ENCODE measurements at places on chromosomes 1 and 21. TPM values are rescaled to one million over a fixed set of nuclear protein-coding genes. Genes with fewer than 3 reads are reported as not detected.

The NTRK1 gene
- 0.09 TPM for total RNA-seq

DNA sequence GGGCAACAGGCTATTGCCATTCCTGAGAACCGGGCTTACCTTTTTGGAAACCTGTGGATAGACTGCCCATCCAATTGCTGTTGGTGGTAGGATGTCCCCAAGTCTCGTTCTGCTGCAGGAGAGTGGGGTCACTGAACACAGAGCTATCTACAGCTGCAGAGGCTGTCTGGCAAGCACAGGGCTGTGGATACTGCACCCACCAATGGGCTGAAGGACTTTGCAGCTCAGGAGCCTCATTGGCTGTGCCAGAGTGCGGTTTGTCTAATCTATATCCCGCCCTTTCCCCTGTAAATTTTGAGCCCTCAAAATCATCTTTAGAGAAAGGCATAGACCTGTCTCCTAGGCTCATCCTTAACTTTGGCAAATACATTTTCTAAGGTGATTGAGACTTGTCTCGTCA, 15.3 kb downstream of the RNF187 start:
- no peak for DNase-seq

GRCh38 chr21:45504021-45504515, 38.2 kb downstream of the SLC19A1 start:
- DNase-seq: no peak

GRCh38 chr1:30048905-30049304, 674.5 kb downstream of the MATN1 start:
- no peak for DNase-seq

The PTCH2 gene
- total RNA-seq: 0.36 TPM

The TINAGL1 gene
- total RNA-seq: 99.8 TPM

DNA sequence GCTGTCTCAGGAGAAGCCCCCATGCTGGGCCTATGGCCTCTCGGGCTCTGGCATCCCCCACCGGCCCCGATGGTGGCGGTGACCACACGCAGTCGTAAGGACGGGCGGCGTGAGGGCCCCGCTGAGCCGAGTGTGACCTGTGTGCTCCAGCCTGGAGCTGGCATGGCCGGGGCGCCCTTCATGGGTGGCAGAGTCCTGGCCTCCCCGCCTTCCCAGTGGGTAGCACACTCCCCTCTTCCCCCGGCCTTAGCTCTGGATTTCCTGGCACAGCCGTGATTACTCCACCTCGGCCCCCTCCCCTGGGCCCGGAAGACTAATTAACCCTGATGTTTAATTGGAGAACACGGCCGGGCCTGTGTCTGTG, 44.6 kb downstream of the SLX9 start:
- DNase-seq: no peak

DNA sequence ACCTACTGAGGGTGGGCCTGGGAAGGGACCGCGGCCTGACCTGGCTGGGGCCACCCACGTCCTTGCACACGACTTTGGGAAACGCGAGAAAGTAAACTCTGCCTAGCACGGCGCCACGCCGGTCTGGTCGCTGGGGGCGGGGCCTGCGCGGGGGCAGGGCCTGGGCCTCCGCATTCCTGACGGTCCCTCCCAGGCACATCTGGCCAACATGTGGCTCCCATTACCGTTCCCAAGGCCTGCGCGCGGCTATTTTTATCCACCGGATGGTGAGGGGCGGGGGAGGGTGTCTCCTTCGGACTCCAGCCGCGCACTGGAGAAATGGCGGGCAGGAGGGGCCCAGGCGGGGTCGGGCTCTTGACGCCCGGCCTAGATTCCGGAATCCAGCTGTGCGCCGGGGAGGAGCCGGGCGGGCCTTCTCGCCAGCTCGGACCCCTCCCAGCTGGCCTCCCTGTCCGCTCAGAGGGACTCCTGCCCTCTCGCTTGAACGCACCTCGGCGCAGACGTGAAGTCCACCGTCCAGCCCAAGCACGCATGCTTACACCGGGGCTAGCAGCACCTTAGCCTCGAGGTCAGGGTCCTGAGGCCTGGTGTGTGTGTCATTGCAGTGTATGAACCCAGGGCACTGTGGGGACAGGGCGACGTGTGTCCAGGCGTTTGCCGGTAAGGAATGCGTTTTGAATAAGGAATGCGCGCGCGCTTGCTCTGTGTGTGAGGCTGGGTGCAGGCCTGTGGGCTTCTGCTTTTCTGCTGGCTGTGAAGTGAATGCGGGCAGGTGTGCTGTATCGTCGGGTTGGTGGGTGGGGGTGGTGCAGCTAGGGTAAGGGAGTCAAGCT, 2.1 kb downstream of the EVA1B start:
- peak; percentile 96 for DNase-seq

- no peak for DNase-seq
Observed at GRCh38 chr21:35014302-35015041, 34.6 kb downstream of the RUNX1 start.

DNA sequence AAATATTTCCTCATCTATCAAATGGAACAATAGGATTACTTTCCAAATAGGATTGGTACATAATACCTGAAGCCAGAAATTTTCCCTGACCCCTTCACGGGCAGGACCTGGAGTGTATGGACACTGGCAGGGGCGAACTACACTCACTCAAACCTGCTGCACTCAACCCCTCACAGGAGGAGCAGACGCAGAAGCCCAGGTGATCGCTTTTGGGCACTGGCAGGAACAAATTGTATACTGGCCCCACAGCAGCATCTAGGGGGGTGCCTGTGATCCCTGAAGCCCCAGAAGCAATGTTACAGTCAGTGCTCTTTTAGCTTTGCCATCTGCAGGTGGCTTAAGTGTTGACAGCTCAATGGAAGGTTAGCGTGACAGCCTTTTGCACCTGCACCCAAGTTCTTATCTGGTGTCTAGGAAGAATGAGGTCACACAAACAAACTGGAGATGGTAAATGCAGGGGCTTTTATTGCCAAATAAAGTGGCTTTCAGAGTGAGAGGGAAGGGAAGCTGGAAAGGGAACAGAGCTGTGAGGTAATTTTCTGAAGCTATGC, 199.2 kb upstream of the NEGR1 start:
- no peak for DNase-seq

DNA sequence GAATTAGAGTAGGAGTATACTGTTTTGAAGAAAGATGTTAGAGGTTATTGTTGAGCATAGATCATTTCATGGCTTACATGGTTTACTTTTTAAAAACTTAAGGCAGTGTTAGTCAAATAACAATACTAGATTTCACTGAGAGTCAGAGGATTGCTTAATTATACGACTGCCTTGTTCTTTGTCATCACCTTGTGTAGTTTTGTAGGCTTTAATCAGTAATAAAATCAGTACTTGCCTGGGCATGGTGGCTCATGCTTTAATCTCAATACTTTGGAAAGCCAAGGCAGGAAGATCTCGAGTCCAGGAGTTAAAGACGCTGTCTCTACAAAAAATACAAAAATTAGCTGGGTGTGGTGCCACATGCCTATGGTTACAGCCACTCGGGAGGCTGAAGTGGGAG, 41.3 kb upstream of the GPR52 start:
- DNase-seq: no peak

The NUDT17 gene
- 8.3 TPM for total RNA-seq

The PLA2G2F gene
- total RNA-seq: not detected

The BNIPL gene
- total RNA-seq: 0.18 TPM

DNA sequence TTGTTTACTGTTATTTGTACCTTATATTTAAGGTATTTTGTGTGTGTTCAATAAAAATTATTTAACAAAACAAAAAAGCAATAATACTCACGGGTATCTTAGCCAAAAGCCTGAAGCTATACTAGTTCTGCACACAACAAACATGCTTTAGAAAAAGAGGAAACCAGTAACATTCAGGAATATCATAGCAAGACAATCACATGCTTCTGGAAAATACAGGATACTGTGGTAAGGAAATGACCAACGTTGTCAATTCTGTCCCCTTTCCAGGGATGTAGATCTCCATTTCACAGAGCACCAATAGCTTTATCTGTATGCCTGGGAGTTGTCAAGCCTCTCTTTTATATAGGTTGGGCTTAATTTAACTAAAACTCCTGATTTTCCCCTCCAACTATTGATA, 288.4 kb downstream of the SMYD3 start:
- no peak for DNase-seq

- no peak for DNase-seq
Observed at GRCh38 chr1:20624709-20625108, 8.5 kb upstream of the PINK1 start.

DNA sequence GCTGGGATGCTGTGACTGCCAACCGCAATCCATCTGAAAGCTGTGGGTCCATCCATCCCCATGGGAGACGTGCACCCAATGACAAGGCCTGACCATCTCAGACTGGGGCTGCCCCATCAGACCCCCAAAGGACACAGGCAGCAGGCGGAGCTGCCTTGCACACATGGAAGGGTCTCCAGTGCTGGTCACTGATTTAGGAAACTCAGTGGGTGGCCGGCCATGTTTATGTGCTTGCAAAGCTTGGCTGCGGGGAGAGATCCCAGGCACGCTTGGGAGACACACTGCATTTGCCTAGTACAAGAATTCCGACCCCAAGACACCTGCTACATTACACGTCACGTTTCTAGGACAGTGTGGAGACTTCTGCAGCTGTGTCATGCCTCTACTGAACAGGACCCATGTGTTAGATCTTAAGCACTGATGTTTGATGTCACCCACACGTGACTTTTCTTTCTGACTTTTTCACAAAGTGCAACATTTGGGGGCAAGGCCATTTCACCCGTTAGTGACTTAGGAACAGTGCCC, 181.4 kb downstream of the CLIC6 start:
- DNase-seq: no peak

GRCh38 chr1:155134322-155134721, 1.3 kb upstream of the SLC50A1 start:
- DNase-seq: no peak

- peak; percentile 82 for DNase-seq
Observed at GRCh38 chr1:79353224-79353623, 346.7 kb upstream of the ADGRL4 start.

The PCP4 gene
- total RNA-seq: not detected

The TBX15 gene
- 0.63 TPM for total RNA-seq

GRCh38 chr21:25862596-25862995, 127.8 kb downstream of the GABPA start:
- DNase-seq: peak; percentile 64

DNA sequence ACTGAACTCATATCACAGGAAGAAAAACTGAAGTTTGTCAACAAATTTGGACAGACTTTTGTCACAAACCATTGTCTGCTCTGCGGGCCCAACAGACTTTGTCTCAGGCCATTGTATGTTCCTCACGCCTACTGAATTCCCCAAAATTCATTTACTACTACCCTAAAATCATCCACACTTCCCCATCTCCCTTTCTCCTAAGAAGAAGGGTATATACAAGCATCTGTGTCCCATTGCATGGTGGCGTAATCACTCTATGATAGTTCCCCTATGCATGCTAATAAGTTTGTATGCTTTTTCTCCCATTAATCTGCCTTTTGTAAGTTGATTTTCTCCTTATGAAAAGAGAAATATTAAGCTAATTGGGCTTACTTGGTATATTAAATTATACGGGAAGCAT, 54.9 kb upstream of the ATF3 start:
- no peak for DNase-seq
